ENCODE measurements at places on chromosomes 2 and 18.

DNA sequence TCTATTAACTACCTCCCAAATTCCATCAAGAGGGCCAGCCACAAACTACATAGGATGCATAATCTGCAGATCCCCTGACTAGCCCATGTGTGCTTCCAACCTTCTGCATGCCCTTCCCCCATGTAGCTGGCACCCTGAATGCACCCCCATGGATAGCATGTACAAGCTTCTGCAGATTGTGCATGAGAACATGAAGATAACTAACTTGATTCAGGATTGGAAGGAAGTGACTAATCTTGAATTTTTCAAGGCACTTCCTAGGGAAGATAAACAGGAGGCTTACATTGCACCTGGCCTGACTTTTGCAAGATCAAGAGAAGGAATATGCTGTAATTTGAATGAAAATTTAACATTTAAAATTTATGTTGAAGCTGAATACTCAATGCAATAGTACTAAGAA, 66.7 kb downstream of the CDC42EP3 start:
- no peak overlapping the region for H3K4me3 ChIP-seq
- H3K4me1 ChIP-seq = no peaks in the 10 kb centered on the region
- no peaks in the 10 kb centered on the region for H3K36me3 ChIP-seq
- no peak overlapping the region for H3K27ac ChIP-seq

GRCh38 chr2:241676665-241677064, 9.9 kb downstream of the DTYMK start:
- H3K4me1 ChIP-seq = no peaks in the 10 kb centered on the region
- no peaks in the 10 kb centered on the region for H3K27me3 ChIP-seq
- no peak overlapping the region for H3K27ac ChIP-seq
- DNase-seq = no peak

GRCh38 chr2:189104934-189105333, 74.6 kb downstream of the COL5A2 start:
- no peak overlapping the region for H3K27ac ChIP-seq
- no peaks in the 10 kb centered on the region for H3K27me3 ChIP-seq
- H3K36me3 ChIP-seq = peaks cover 8% of the 10 kb centered on the region
- H3K4me3 ChIP-seq = no peak overlapping the region

GRCh38 chr18:32213693-32214092, 23.9 kb downstream of the MEP1B start:
- no peak overlapping the region for H3K4me3 ChIP-seq
- DNase-seq = no peak
- no peak overlapping the region for H3K27ac ChIP-seq
- no peaks in the 10 kb centered on the region for H3K4me1 ChIP-seq
- H3K27me3 ChIP-seq = no peaks in the 10 kb centered on the region
- no peaks in the 10 kb centered on the region for H3K36me3 ChIP-seq

DNA sequence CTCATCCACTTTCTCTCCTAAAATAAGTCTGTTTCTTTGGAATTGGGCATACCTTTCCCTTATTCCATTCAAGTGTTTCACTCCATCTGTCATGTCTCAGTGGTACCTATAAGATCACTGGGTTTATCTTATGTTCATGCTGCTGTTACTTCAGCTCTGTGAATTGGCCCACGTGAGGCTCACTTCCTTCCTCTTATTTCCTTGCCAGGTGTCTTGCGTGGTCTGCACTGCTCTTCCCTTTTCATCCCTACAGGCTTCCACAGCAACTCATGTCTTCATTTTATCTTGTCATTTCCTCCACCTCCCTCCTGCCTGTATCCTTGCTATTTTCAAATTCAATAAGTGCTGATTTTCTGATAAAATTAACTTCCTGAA, 159.1 kb upstream of the ALPP start:
- H3K27me3 ChIP-seq = no peaks in the 10 kb centered on the region
- H3K36me3 ChIP-seq = no peaks in the 10 kb centered on the region
- no peak for DNase-seq
- H3K4me3 ChIP-seq = no peak overlapping the region

Measured in ascending aorta (tissue), 2 donors.